Regular cardiac myocyte (primary cell): ENCODE measurements at places on chromosomes 6 and 20. TPM values are rescaled to one million over a fixed set of nuclear protein-coding genes. Genes with fewer than 3 reads are reported as not detected.

The LY6G6F gene
- not detected in 2 replicates for total RNA-seq

The ESR1 gene
- total RNA-seq, result 0.77 and 1.1 TPM in 2 replicates

The NR2E1 gene
- total RNA-seq, result not detected in 2 replicates

The B3GAT2 gene
- total RNA-seq, result not detected in 2 replicates

The TRAPPC3L gene
- under 0.01 and 0.19 TPM in 2 replicates for total RNA-seq

The PSMB8 gene
- total RNA-seq, result 29.0 and 54.6 TPM in 2 replicates

The SLC44A4 gene
- total RNA-seq, result not detected in 2 replicates

The ZNF391 gene
- 0.19 and 2.5 TPM in 2 replicates for total RNA-seq

The OOEP gene
- total RNA-seq, result not detected in 2 replicates

The SLC22A2 gene
- total RNA-seq, result under 0.01 TPM in 1 of 2 replicates, not detected in the other

The PDYN gene
- not detected in 2 replicates for total RNA-seq

The WFDC10B gene
- not detected in 2 replicates for total RNA-seq

The TRIM26 gene
- total RNA-seq, result 17.5 and 29.5 TPM in 2 replicates

The PDE7B gene
- total RNA-seq, result 60.0 and 71.6 TPM in 2 replicates

The GCM1 gene
- not detected in 2 replicates for total RNA-seq

The GUCA1A gene
- not detected in 2 replicates for total RNA-seq

The LAMA2 gene
- total RNA-seq, result 13.6 and 64.3 TPM in 2 replicates

The NRSN2 gene
- 23.8 and 31.0 TPM in 2 replicates for total RNA-seq

The TUBB gene
- 338 and 856 TPM in 2 replicates for total RNA-seq

The THBD gene
- 18.0 and 20.3 TPM in 2 replicates for total RNA-seq

The SRMS gene
- total RNA-seq, result not detected in 2 replicates

The MAS1 gene
- total RNA-seq, result under 0.01 TPM in 2 replicates

The FAM209B gene
- total RNA-seq, result not detected in 2 replicates

The VARS2 gene
- total RNA-seq, result 14.4 and 16.5 TPM in 2 replicates

The SIRPD gene
- not detected in 2 replicates for total RNA-seq

The ETV7 gene
- 0.38 and 2.0 TPM in 2 replicates for total RNA-seq

The PRRT1 gene
- 0.28 TPM in 1 of 2 replicates, not detected in the other for total RNA-seq

The BTN1A1 gene
- under 0.01 TPM in 1 of 2 replicates, not detected in the other for total RNA-seq

The RFX6 gene
- total RNA-seq, result not detected in 2 replicates
